Activated T-cell treated with anti-CD3 and anti-CD28 coated beads for 4 hours (primary cell): ENCODE measurements at places on chromosomes 5 and 9.
A peak's percentile ranks its signal among the peaks of the same experiment; 100 is the strongest.

- DNase-seq: no peak
Observed at GRCh38 chr9:86731511-86732063, 215.7 kb downstream of the GAS1 start.

DNA sequence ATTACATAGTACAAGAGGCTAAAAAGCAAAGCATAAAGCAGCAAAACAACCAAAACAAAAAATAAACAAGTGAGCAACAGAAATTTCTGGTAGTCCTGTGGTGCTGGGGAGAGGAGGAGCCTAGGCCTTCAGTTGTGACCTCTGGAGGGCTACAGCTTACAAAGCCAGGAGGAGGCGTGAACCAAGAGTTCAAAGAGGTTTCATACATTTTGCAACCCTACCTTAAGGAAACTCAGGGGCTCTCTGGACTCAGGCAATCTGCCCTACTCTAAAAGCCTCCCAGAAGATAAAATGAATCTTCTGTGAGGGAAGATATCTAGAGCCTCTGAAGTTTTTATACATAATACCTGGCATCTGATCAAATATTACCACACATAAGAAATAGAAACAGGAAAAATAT, 187.4 kb downstream of the AGTPBP1 start:
- DNase-seq: no peak

- DNase-seq: peak; percentile 0
Observed at GRCh38 chr5:757931-758697, 26.4 kb downstream of the ZDHHC11B start.

GRCh38 chr5:139636975-139637408, 11.2 kb upstream of the CXXC5 start:
- DNase-seq: no peak

- DNase-seq: no peak
Observed at GRCh38 chr9:120435091-120435490, 144.9 kb downstream of the CDK5RAP2 start.

- no peak for DNase-seq
Observed at GRCh38 chr5:159257007-159257406, 6.1 kb upstream of the UBLCP1 start.

- DNase-seq: no peak
Observed at GRCh38 chr5:76528547-76529331, 94.5 kb downstream of the F2RL2 start.

GRCh38 chr9:78848061-78848460, 551.1 kb downstream of the PSAT1 start:
- DNase-seq: no peak

GRCh38 chr9:6911901-6912638, 154.3 kb downstream of the KDM4C start:
- no peak for DNase-seq

- DNase-seq: no peak
Observed at GRCh38 chr9:37390759-37391158, 31.7 kb upstream of the GRHPR start.

- no peak for DNase-seq
Observed at GRCh38 chr9:471320-471719, 256.7 kb downstream of the DOCK8 start.

DNA sequence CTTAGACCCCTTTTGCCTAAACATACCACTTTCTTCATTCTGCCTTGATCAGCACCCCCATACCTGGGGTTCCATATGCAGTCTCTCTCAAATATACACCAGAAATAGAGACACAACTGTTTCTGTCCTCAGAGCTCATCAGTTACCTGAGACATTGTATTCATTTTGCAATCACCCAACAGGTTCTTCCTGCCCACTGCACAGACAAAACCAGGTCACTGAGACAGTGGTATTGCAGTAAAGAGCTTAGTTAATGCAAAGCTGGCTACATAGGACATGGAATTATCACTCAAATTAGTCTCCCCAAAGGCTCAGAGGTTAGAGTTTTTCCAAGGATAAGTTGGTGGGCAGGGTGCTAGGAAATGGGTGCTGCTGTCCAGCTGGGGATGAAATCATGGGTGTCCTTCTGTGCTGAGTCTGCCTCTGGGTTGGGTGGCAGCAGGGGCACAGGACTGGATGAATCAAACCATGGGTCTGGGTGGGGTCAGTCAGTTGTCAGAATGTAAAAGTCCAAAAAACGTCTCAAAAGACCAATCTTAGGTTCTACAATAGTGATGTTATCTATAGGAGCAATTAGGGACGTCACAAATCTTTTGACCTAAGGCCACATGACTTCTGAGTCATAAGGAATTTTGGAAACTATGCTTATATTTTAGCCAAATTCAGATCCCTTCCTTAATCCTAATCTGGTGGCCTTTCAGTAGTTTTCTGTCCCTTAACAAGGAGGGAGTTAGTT, 41.0 kb downstream of the KCNV2 start:
- no peak for DNase-seq

GRCh38 chr9:105501414-105501813, 53.6 kb downstream of the FSD1L start:
- DNase-seq: no peak

DNA sequence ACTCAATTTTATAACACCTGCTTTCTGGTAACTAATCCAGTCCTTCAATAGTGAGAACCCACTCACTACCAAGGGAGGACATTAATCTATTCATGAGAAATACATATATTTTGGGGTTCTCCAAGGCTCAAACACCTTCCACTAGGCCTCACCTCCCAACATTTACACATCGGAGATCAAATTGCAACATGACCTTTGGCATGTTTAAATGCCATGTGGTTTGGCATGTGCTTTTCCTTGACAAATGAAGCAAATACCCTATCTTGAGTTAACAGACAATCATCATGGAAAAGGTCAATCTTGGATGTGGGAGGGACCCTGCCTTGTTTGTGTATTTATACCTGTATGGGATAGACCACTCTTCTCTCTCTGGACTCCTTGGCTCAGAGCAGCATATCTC, 21.9 kb upstream of the SPINK14 start:
- no peak for DNase-seq

GRCh38 chr5:9156282-9156681, 389.6 kb downstream of the SEMA5A start:
- no peak for DNase-seq

DNA sequence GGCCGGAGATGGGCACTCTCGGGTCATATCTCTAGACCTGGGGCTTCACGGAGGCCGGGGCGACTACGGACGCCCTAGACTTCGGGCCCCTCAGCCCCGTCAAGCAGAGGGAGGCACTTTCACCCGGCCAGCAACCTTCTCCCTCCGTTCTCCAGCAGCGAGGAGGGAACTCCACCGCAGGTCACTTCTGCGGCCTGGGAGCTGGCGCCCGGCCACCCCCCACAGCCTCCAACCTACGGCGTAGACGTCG, 201 bp downstream of the DOLK start:
- no peak for DNase-seq

- DNase-seq: no peak
Observed at GRCh38 chr5:77642738-77643653, 4.5 kb upstream of the OTP start.

GRCh38 chr9:77935974-77936373, 95.6 kb downstream of the GNAQ start:
- no peak for DNase-seq

- no peak for DNase-seq
Observed at GRCh38 chr5:33594006-33594405, 153.2 kb downstream of the TARS1 start.

DNA sequence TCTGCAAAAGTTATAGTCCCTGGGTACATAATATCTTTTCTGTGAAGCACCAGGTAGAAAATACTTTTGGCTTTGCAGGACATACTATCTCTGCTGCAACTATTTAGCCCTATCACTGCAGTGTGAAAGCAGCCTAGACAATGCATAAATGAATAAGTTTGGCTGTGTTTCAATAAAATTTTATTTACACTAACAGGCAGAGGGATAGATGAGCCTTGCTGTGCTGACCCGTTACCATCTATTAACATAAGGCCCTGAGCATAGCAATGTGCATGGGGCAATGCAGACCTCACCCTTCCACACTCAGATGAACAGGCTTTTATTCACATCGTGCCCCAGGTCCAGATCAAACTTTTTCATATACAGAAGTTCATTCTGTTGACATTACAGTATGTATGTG, 27.8 kb downstream of the RASEF start:
- DNase-seq: no peak

DNA sequence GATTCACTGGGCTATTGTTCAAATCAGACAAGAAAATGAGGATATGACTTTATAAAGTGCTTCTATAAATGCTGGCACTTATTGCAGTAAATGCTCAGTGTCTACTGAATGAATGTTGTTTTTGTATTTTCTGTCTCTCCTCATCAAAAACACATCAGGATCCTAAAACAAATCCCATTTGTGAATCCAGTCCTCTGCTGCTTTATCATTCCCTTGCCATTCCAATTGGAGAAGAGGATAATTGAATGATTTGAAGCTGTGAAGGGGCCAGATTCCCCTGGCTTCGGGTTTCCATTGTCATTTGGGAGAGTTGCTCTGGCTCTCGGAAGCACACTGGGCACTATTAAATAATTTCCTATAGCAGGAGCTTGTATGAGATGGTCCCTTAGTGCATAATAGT, 666.8 kb downstream of the ACTL7B start:
- no peak for DNase-seq

- no peak for DNase-seq
Observed at GRCh38 chr5:31231177-31231838, 37.8 kb downstream of the CDH6 start.

- DNase-seq: no peak
Observed at GRCh38 chr9:105930011-105930627, 235.8 kb downstream of the TMEM38B start.

- DNase-seq: no peak
Observed at GRCh38 chr5:43227655-43228054, 35.6 kb downstream of the NIM1K start.

GRCh38 chr5:66224274-66224673, 80.2 kb downstream of the SREK1 start:
- no peak for DNase-seq

DNA sequence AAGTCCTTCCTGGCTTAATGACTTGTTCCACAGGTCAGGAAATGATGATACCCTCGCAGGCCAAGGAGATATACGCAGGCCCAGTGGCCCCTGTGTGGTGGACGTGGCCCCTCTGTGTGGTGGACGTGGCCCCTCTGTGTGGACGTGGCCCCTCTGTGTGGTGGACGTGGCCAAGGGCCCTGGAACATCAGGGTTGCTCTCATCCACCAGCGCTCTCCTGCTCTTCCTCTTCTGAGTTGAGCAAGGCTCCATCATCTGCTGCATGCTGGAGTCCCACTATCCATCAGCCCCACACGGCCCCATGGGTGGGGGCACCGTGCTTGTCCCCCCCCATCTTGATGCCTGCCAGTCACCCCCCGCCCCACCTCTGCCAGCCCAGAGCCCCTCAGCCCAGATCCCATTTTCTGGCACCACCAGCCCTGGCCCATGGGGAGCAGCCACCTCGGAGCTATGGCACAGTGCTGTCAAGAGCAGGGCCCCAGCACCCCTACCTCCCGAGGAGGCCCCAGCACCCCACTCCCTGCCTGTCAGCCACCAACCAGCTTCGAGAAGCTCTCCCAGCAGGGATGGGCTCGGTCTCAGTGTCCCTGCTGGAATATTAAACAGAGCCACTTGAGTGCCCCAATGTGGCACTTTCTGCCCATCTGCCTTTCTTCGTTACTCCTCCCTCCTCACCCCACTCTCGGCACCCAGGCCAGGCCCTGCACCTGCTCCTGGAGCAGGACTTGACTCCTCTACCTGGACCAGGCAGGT, 8.1 kb downstream of the LRRC14B start:
- DNase-seq: no peak

DNA sequence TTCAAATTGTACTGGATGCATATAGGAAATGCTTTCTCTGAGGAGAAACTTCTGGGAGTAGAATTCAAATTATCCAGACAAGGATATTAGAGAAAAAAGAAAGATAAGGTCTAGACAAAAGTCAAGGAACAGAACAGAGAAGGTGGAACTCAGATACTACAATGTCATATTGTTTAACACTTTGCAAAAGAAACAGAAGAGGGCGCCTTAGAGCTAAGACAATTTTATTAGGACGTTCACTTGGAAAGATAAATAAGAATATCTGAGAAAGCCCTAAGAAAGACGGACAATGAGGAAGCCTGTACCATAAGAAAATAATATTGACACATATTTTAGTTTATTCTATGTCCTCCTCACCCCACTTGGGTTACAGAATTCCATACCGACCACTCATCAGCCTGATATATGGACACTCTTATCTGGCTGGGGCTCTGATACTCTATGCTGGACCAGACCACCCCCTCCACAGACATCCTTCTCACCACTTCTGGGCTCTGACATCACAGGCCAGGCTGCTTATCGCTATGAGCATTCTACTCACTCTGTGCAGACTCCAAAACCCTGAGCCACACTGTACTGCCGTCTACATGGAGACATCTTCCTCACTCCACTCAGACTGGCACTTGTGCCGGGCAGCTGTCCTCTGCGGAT, 9.1 kb upstream of the AK3 start:
- DNase-seq: no peak

DNA sequence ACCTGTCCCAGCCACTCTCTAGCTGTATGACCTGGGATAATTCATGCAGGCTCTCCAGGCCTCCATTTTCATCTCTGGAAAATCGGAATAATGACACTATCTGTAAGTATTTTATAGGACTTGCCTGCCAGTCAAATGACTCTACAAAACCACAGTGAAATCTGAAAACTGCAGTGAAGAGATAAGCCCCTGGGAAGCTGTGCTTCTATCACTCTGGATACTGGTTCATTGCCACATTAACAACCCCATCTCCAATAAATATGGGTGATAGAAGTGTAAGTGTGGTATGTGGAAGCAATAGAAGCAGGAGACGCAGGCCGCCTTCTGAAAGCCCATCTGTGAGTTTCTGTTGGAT, 31.8 kb downstream of the WHRN start:
- DNase-seq: no peak

GRCh38 chr5:178312880-178313282, 80.3 kb upstream of the PHYKPL start:
- no peak for DNase-seq

GRCh38 chr9:70452365-70452764, 37.9 kb upstream of the KLF9 start:
- DNase-seq: no peak

DNA sequence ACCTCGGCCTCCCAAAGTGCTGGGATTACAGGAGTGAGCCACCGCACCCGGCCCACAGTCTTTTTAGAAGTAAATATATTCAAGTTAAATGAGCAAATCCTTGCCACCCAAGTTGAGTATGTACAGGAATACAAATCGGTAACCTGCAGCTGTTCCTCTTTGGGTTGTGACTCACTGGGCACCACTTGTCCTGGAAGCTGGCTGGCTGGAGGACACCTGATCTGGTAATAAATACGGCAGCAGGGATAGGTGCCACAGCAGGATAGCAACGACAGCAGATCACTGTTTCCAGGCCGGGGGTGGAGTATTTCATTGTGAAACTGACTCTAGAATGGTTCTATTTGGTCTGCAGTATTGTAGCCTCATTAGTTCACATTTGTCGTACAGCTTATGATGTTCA, 35.7 kb upstream of the SLC36A2 start:
- DNase-seq: no peak

- DNase-seq: no peak
Observed at GRCh38 chr5:145990170-145990569, 53.8 kb downstream of the SH3RF2 start.

GRCh38 chr9:91727316-91727861, 222.6 kb downstream of the ROR2 start:
- DNase-seq: no peak

- no peak for DNase-seq
Observed at GRCh38 chr9:81717061-81717746, 27.9 kb upstream of the TLE1 start.
